ENCODE measurements at places on chromosomes 6 and 20.
A peak's percentile ranks its signal among the peaks of the same experiment; 100 is the strongest.

DNA sequence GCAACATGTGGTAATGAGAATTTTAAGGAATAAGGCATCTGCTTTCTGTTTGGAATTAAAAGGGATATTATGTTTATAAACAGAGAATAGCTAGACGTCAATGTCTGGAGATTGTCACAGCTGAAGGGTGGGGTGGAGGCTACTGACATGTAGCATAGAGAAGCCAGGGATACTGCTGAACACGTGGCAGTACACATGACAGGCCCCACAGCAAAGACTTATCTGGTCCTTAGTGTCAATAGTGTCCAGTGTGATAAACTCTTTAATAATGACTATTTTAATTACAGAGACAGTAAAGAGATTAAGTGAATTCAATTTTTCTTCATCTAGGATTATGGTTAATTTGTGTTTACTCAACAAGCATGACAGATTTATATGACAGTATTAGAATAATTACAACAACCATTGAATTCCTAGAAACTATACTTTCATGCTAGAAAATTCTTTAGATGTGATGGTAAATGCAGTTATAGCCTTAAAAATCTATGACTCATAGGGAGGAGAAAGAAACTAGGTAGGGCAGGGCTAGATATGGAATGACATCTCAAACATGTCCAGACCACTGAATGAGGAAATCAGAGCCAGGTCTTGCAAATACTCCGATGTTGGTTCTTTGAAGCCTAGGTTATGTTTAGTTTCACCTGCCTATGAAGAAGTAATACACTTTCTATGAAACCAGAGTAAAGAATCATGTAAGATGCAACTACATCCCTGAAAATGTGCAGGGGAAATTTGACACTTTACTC lies 399.5 kb downstream of the PHF3 start:
- no peak for DNase-seq

DNA sequence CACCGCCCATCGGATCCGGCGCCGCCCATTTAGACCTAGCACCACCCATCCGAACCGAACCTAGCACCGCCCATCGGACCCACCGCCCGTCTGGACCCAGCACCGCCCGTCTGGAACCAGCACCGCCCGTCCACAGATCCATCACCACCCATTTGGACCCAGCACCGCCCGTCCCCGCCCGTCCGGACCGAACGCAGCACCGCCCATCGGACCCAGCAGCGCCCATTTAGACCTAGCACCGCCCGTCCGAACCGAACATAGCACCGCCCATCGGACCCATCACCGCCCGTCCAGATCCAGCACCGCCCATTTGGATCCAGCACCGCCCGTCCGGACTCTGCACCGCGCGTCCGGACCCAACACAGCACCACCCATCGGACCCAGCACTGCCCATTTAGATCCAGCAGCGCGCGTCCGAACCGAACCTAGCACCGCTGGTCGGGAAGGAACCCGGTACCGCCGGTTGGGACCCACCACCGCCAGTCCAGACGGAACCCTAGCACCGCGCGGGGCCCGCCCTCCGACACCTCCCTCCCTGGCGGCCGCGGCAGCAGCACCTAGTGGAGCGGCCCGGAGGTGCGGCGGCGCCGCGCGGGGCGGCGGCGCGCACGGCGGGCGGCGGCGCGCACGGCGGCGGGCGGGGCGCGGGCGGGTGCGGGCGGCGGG lies 348 bp upstream of the AFDN start:
- DNase-seq: peak; percentile 86

DNA sequence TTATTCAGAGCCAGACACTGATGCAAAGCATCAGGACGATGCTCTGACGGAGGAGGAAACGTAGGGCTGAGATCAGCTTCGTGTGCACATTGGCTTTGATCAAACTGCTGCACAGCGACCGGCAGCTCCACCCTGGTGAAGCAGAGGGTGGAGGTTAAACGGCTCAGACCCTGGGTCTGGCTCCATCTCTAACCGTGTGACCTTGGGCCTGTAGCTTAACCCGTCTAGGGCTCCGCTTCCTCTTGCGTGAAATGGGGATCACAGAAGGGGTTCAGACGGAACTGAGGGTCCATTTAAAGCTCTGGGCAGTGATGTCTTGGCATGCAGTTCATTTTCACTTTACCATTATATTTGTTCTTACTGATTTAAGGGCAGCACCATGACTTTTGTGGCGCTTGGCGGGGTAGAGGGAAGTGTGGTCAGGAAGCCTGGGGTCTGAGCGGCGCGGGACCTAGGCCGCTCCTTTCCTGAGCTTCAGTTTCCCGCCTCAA lies 644 bp downstream of the RBL1 start:
- no peak for DNase-seq

GRCh38 chr20:58296051-58296837 lies 13.3 kb upstream of the RAB22A start:
- no peak for DNase-seq

DNA sequence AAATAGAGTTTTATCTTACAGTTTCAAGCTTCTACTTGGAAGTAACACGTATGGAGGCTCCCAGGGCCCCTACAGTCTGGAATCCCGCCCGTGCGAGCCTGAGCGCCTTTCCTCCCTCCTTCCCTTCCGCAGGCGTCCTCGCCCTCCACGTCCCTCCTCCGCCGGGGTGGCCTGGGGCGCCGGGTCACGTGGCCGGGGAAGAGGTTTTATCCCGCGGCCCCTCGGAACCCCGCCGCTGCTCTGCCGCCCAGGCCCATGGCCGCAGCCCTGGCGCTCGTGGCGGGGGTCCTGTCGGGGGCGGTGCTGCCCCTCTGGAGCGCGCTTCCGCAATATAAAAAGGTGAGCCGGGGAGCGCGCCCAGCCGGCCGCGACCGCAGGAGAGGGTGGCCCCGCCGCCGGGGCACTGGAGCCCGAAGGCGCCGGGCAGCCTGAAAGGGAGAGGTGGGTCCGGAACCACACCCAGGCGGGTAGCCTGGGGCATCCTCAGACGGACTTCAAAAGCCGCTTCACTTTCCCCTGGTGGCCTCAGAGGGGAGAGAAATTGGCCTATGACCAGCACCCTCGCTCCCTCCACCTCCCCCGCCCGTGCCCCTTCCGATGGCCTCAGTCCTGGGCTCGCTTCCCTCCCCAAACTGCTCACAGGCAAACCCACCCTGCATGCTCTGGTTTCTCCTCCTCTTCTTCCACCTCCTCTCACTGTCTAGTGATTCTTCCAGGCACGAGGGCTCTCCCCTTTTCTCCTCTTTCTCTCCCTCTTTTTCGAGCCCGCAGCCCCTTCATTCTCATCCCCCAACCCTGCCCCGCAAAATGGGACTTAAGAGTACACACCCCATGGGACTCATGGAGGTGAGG lies at the start of gene CLPSL2:
Gene CLPSL2 (plus strand): TSS at position 235 of the 852 bp plus-strand sequence. CDS start 21 bp downstream, at position 256.
- peak; percentile 26 for DNase-seq

All from thyroid gland (tissue), 4 donors.